ENCODE measurements at places on chromosomes 4 and X.

GRCh38 chrX:132876523-132877338 is 81.7 kb downstream of the HS6ST2 start:
- DNase-seq: no peak

DNA sequence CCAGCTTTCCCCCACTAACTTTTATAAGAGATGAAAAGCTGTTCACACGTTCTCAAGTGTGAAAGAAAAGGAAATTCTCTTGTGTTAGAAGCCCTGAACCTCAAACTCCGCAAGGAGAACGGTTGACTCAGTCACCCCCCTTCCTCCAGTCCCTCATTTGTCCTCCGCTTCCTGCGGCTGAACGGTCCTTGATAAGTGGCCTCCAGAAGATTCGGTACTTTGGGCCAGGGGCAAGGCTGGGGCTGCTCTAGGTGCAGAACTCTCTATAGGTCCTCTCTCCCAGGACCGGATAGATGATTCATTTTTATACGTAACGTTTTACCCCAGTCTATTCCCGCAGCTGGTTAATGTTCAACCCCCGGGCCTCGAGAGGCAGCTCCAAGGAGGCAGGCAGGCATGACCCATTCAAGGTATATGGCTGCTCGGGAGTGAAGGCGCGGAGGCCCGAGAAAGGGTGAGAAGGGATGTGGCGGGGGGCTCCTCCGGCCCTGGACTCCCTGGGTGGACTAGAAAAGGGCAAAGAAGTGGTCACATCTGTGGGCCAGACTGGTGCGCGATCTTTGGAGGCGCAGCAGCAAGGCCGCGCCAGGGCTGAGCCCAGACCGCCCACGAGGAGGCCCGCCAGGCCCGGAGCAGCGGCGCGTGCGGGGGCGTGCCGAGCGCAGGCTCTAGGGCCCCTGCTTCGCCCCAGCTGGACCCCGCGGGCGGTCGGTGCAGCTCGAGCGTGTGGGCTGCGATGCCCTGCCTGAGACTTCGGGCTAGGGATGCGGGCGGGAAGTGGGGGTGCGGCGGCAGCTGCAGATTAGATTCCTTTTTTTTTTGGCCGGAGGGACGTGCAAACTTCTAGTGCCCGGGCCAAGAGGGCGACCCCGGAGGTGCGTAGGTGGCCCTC is 11.7 kb downstream of the PITX2 start:
- no peak for DNase-seq

- DNase-seq: no peak
Measured at GRCh38 chr4:115272185-115272584, 158.8 kb upstream of the NDST4 start.

DNA sequence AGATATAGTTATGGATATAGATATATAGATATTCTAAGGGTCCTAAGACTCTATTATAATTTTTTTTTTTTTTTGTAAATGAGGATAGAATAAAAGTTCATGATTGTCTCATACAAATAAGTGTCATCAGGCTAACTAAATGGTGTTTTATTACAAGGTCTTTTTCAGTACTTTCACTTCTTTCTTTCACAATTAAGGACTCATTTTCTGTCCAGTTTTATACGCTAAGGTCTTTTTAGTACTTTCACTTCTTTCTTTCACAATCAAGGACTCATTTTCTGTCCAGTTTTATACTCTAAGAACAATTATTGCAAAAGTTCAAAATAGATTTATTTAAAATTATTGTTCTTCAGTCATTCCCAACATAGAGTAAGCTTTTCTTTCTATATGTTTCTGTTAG is 32.7 kb downstream of the RUFY3 start:
- no peak for DNase-seq

DNA sequence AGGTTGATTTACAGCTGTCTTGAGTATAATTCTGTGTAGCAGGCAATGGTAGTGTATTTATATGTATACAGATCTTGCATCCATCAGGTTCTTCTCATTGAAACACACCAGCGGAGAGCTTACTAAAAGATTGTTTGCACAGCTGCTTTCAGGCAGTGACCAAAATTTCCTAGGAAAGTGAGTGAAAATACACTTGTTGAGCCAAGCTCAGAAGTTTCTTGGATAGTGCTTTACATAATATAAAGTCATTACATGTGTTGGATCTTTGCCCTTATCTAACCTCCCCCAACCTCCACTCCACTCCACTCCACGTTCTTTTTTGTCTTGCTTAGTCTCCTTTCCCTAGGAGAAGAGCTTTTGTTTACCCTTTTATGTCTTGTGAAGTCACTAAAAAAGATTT is 34.1 kb downstream of the CNKSR2 start:
- DNase-seq: no peak

DNA sequence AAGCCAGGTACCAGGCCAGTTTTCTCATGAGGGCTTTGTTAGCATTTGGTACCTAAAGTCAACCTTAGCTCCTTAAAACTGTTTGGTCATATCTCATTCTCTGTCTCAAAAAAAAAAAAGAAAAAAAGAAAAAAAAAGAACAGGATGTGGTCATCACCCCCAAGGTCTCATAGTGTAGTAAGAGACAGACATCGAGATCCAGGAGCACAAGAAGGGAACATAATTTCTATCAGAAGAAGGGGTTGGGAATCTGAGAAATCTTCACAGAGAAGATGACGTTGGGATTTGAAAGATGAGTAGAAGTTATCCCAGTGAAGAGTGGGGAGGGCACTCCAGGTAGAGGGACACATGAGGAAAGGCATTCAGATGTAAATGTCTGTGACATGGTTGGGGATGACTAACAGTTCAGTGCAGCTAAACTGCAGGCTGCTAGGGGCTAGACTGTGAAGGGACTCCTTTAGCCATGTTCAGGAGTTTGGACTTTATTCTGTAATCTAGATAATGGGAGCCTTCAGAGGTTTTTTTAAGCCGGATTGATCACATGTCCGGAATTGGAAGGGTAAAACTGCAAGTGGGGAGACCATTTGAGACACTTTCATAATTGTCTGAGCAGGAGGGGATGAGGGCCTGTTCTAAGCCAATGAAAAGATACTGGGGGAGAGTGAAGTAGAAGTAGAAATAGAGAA is 26.9 kb upstream of the GJB1 start:
- DNase-seq: no peak

DNA sequence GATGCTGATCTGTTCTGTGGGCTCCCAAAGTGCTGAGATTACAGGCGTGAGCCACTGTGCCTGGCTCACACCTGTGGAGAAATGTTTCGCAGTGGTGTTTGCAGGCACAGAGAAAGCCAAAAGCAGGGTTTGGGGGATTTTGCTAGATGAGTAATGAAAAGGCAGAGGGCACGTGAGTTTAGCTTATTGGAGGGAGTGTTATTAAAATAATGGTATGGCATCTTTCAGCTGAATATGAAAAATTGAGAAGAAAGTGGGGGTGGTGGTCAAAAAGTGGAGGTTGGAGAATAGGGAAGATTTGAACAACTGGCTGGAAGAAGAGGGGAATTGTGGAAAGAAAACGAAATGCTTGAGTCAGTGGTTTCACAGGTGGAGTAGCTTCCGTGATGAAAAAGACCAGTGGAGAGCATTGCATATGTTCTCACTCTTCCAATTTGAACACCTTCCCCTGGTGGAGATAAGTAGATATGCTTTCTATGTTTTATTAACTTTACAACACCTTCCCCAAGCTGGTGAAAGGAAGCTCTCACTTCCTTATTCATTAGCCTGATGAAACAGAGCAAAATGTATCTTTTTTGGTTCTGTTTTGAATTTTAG is 1.1 kb upstream of the CHST7 start:
- DNase-seq: no peak

GRCh38 chrX:150159537-150159936 is 203.6 kb upstream of the MAMLD1 start:
- no peak for DNase-seq

- no peak for DNase-seq
Measured at GRCh38 chrX:104902070-104902469, 318.4 kb downstream of the TEX13A start.

- DNase-seq: no peak
Measured at GRCh38 chr4:104436542-104436941, 58.2 kb downstream of the CXXC4 start.

- DNase-seq: no peak
Measured at GRCh38 chr4:121070696-121071639, 1.4 kb downstream of the NDNF start.

- no peak for DNase-seq
Measured at GRCh38 chr4:47533689-47534347, 48.7 kb downstream of the ATP10D start.

- DNase-seq: no peak
Measured at GRCh38 chrX:19388741-19389140, 45.0 kb downstream of the PDHA1 start.

- DNase-seq: no peak
Measured at GRCh38 chrX:37697169-37697760, 11.7 kb downstream of the XK start.

DNA sequence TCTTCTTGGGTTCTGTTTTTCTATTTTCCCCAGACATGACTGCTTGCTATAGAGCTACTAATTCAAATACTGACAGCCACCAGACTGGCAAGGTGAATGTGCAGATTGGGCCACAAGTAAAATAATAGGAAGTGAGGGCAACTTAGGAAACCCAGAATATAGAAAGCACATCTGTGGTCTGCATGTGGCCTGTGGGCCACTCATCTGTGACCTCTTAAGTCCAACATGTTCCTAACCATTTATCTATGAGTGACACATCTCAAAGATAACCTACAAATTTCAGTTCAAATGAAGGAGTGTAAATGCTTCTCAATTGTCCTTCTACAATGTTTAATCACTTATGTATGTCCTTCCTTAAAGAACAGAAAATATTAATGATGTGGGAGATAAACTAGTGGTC is 128.9 kb downstream of the REELD1 start:
- DNase-seq: no peak

GRCh38 chrX:132409780-132410556 is 78.9 kb downstream of the MBNL3 start:
- no peak for DNase-seq

DNA sequence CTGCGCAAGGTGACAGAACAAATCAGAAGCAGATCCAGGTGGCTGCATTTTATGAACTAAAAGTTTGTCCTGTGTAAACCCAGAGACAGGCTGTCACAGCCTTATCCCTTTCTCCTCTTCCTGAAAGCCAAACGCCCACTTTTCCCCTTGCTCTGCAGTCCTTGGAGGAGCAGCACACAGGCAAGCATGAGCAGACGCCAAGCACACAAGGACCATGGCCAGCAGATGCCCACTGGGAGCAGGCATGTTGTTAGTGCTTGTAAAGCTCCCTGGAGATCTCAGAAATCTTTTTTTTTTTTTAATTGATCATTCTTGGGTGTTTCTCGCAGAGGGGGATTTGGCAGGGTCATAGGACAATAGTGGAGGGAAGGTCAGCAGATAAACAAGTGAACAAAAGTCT is 11.5 kb upstream of the HOPX start:
- no peak for DNase-seq

GRCh38 chr4:111997785-111998184 is 147.5 kb upstream of the FAM241A start:
- DNase-seq: no peak

DNA sequence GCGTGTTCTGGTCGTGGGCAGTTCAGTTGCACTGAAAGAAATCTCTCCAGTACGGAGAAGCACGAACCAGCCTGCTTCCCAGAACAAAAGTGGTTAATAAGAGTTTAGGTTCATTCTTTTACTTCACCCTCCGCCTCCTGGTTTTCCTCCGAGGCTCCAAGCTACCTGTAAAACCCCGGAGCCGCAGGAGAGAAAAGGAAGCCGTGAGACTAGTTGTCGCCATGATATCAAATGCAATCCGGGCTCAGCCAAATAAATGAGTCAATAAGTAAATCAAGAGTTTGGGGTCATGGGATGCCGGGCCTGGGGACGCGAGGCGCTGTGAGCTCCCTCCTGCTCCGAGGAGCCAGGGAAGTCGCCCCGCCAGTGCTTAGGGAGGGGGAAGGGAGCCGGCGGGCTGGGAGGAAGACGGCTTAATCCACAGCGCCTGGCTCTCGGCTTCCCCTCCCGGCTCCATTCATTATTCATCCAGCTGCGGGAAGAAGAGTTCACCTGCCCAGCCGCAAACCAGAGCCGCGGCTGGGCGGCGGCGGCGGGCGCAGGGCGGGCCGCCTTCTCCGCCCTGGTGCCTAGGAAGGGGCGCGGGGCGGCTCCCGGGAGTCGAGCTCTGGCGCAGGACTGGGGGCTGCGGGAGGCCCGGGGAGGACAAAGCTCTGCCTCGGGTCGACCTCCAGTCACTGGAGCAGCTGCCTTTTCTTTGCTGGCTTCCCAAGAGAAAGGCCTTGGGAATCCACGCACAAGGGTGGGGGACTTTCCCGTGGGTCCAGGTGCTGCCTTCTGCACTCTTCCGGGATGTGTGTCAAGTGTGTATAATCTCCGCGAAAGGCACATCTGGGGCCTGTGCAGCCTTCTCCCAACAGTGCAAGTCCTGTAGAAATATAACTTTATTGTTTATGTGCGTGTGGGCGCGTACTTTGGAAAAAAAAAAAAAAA is 1.7 kb downstream of the FRAS1 start:
- no peak for DNase-seq

GRCh38 chrX:1449036-1449822 is 3.5 kb downstream of the ASMTL start:
- DNase-seq: no peak

All from activated T-helper 1 cell treated with Interleukin-2 at 50 U/mL for 16 hours (primary cell).